ENCODE measurements at places on chromosomes 1 and 21.

GRCh38 chr1:42456754-42457089 lies 379 bp downstream of the PPCS start:
- DNase-seq = peak; percentile 85

- peak; percentile 67 for DNase-seq
Observed at GRCh38 chr1:61741711-61742619, at the start of gene PATJ. TSS of gene PATJ (plus strand) at chr1:61742480. CDS start at chr1:61762893, 20,413 bp downstream.

DNA sequence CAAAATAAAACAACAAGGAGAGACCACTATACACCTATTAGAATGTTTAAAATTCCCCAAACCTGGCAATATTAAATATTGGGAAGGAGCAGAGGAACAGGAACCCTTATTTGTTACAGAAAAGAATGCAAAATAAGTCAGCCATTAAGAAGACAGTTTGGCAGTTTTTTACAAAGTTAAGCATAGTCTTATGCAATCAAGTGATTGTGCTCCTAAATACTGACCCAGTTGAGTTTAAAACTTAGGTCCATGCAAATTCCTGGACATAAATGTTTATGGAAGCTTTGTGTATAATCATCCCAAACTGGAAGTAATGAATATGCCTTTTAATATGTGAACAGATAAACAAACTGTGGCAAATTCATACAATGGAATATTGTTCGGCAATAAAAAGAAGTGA lies 72.9 kb upstream of the RGS4 start:
- no peak for DNase-seq

- no peak for DNase-seq
Observed at GRCh38 chr1:19381261-19381660, 69.1 kb downstream of the SLC66A1 start.

GRCh38 chr1:86938450-86938849 lies 24.0 kb downstream of the HS2ST1 start:
- DNase-seq = no peak

- no peak for DNase-seq
Observed at GRCh38 chr1:28280977-28281381, 21.7 kb downstream of the SESN2 start.

- no peak for DNase-seq
Observed at GRCh38 chr1:155529929-155530328, 32.7 kb downstream of the ASH1L start.
